Activated naive CD4-positive, alpha-beta T cell treated with anti-CD3 and anti-CD28 coated beads, Interleukin-2, amount 50 U/mL, for 72 hours (primary cell): ENCODE measurements at places on chromosomes 7 and 10. TPM values are rescaled to one million over a fixed set of nuclear protein-coding genes. Genes with fewer than 3 reads are reported as not detected.

DDC gene
- total RNA-seq = 0.43 TPM

NKX1-2 gene
- not detected for total RNA-seq

MSMB gene
- total RNA-seq = not detected

HILPDA gene
- total RNA-seq = 20.3 TPM

NEUROG3 gene
- not detected for total RNA-seq

WDR37 gene
- 31.5 TPM for total RNA-seq

TRIM73 gene
- total RNA-seq = 3.9 TPM

RBP4 gene
- total RNA-seq = not detected

YKT6 gene
- total RNA-seq = 72.9 TPM

TMEM273 gene
- total RNA-seq = 4.0 TPM

MRM2 gene
- total RNA-seq = 24.4 TPM

ZC3HAV1L gene
- total RNA-seq = 22.6 TPM

GHRHR gene
- total RNA-seq = not detected

PRKCQ gene
- 27.5 TPM for total RNA-seq

LRGUK gene
- total RNA-seq = 0.36 TPM

SVIL gene
- 12.4 TPM for total RNA-seq

GALNT17 gene
- total RNA-seq = not detected

CLDN3 gene
- total RNA-seq = not detected

NEUROD6 gene
- not detected for total RNA-seq

OPN4 gene
- not detected for total RNA-seq

UNCX gene
- not detected for total RNA-seq

XRCC2 gene
- total RNA-seq = 11.5 TPM

SPDYE9 gene
- total RNA-seq = not detected

ANXA8L1 gene
- not detected for total RNA-seq

CALY gene
- not detected for total RNA-seq

SORCS3 gene
- not detected for total RNA-seq

CUZD1 gene
- 0.73 TPM for total RNA-seq
